ENCODE measurements at places on chromosomes 16 and 17. TPM values are rescaled to one million over a fixed set of nuclear protein-coding genes. Genes with fewer than 3 reads are reported as not detected.

Gene ABCA8
- 1.6 TPM for polyA plus RNA-seq

Gene ZNF423
- 0.53 TPM for polyA plus RNA-seq

Gene MYH13
- polyA plus RNA-seq: 0.08 TPM

Gene KRT222
- polyA plus RNA-seq: 0.43 TPM

Gene EVPLL
- 21.5 TPM for polyA plus RNA-seq

Gene NOXO1
- 9.3 TPM for polyA plus RNA-seq

Gene MPP3
- 9.6 TPM for polyA plus RNA-seq

Gene KRTAP1-5
- not detected for polyA plus RNA-seq

Gene EVI2A
- 1.7 TPM for polyA plus RNA-seq

Gene SMIM36
- polyA plus RNA-seq: not detected

Gene SLFN14
- polyA plus RNA-seq: not detected

Gene KCNG4
- polyA plus RNA-seq: not detected

Gene YPEL3
- polyA plus RNA-seq: 183 TPM

Gene ITGA2B
- 0.84 TPM for polyA plus RNA-seq

Gene SLC12A3
- polyA plus RNA-seq: 0.06 TPM

Gene CDIP1
- 12.1 TPM for polyA plus RNA-seq
